ENCODE measurements at places on chromosomes 5 and 9.

DNA sequence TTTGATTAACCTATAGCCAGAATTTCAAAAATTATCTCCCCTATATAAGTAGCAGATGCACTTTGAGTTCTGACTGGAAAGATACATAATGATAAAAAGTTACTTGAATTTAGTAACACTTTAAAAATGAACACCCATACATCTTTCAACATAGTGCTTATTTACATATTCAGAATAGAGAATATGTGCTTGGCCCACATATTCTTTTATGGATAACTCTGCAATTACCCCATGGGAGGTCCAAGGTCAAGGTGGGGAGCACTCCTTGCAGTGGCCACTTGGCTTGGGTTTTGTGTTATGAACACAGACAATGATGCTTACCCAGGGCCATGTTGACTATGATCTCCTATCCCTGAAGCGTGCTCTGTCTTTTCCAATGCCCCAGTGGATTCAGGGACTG lies 169.3 kb downstream of the CDC42SE2 start:
- no peak for DNase-seq

- no peak for DNase-seq
Measured at GRCh38 chr9:108300306-108301287, 555.2 kb downstream of the ACTL7B start.

DNA sequence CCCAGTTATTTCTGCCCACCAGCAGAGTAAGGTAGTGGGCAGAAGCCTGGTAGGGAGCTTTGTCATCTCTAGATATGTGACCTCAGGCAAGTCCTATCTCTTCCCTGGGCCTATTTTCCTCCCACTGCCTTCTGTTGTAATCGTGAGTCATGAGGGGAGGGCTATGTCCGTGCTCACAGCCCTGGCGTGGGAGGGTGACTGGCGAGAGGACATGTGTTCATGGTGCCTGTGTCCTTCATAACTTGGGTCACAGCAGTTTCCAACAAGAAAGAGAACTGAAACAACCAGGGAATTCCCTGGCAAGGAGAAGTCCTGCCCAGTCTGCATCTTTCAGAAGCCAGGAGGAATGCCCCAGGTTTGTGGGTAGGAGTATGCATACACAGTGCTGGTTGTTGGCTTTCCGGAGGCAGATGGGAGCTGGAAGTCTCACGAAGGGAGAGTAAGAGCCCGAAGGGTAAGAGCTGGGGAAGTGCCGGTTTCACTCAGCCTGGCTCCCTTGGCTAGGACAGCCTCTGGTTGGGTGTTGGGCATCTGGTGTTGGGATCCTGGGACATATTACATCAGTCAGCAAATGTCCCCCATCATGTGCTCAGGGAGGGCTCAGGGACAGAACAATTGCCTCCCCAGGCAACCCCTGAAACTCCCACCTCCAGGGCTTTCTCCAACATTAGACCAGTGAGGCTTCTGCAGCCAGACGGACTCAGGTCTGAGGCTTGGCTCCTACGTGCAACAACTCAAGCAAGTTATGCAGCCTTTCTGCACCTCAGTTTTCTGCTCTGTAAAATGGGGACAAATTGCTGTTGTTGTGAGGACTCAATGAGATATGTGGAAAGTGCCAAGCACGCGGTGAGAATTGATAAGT lies 4.3 kb upstream of the TIFAB start:
- DNase-seq: no peak

DNA sequence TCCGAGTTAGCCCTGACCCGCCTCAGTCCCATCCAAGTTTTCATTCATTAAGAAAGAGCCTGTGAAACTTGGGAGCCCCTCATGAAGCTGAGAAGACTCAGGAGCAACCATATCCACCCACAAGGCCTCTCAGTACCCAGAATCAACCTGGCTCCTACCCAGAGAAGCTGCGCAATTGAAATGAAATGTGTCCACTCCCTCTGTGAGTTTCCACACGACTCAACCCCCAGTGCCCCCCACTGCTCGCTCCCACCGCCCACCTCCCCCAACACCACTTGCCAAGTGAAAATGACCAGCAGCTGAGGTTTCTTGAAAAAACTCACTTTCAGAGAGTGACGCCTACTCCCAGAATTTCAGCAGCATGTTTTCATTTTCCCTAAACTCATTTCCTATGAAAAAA lies 104.6 kb downstream of the CDK5RAP2 start:
- no peak for DNase-seq

DNA sequence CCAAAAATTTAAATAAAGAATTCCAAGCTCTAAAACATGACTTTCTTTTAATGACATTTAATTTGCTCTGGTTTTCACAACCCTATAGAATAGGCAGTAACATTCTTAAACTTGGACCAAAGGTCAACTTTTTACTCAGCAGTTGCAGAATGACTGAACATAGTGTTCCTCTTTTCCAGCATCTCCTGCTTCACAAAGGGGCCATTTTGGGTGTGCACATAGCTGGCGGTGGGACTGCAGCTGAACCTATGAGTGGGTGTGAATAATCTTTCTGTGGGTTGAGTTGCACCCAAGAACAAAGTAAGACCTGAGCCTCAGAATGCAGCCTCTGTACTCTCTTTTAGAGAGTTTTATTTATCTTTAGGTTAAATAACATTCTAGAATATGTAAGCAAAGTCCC lies 96.9 kb upstream of the HAPLN1 start:
- no peak for DNase-seq

DNA sequence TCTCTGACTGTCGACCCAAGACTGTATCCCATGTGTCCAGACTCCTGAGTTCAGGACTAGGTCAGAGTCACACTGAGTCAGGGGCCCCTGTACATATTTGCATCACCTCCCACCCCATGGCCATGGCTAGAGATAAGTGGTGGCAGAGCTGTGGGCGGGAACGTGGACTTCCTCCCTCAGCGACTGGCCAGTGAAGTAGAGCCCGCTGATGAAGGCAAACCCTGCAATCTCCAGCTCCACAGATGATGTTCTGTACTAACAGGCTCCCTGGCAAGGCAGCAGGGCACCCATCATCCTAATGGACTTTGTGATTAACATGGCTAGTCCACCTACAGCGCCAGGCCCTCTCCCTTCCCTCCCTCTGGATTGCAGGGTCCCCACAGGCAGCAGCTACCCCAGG lies 110.5 kb upstream of the LRRTM2 start:
- DNase-seq: no peak

DNA sequence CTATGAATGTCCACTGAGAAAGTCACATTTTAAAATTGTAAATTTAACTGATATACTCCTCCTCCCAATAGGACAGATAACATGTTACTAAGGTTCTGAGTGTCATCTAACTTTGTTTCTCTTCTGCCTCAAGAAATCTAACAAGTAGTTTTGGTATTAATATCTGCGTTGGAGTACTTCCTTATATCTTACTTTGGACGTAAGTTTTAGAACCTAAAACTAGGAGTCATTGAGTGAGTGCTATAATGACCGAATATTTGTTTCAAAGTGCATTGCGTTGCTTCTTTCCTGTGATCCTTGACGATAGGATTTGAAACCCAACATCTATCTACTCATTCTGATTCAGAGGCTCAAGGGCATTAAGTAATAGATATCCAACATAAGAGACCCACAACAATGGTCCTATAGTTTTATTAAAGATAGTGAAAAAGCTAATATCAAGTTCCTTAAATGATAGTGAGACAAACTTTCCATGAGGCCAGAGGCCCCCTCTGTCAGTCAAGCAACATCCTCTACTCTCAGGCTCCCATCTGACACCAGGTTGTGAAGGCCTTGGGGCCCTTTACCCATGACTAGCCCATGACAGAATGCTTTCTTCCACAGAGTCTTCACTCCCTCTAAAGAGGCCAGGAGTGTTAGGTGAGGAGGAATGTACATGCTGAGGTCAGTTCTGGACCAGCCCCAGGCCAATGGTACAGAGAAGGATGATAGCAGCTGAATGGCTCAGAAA lies 45.3 kb upstream of the MAP3K1 start:
- DNase-seq: no peak

- DNase-seq: no peak
Measured at GRCh38 chr9:122463828-122464632, 13.7 kb downstream of the OR1J1 start.

- DNase-seq: no peak
Measured at GRCh38 chr5:66843065-66843464, 246.9 kb downstream of the MAST4 start.

- no peak for DNase-seq
Measured at GRCh38 chr5:141920771-141921170, 2.9 kb upstream of the DELE1 start.

GRCh38 chr9:122087406-122088200 lies 5.5 kb downstream of the TTLL11 start:
- DNase-seq: no peak

DNA sequence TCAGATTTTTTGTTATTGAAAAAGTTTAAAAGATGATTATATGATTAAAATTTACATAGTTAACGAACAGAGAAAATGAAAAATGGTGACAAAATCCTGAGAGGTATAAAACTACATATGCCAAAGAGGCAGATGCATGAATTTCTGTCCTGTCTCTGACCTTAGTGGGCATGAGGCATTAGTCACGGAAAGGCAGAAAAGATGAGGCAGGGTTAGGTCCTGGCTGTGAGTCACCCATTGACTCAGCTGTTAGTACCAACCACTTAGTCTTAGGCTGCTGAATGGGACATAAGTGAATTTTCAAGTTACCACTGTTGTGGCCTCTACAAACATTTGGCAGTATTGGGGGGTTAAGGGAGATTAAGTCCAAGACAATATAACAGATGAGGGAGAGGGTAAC lies 33.1 kb downstream of the RASA1 start:
- no peak for DNase-seq

- no peak for DNase-seq
Measured at GRCh38 chr5:74093561-74093960, 467.6 kb downstream of the ARHGEF28 start.

DNA sequence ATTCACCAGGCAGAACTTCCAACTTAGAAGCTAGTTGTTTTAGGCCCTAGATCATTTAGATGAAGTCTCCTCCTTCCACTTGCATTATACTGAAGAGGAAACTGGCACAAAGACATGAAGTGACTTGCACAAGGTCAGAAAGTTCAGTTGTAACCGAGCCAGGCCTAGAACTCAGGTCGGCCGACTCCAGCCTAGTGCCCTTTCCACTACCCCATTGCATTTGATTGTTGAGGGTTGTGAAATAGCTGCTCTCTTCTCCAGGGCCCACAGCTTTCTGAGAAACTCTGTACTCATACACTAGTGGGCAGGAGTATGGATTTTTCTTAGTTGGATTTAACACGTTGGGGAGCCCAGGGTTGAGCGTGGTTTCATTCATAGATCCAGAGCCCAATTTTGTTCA lies 5.6 kb downstream of the ZNF462 start:
- no peak for DNase-seq

GRCh38 chr9:126613651-126614050 lies at the start of gene LMX1B:
Gene LMX1B, plus strand, starts transcription at chr9:126613928. Its CDS starts 522 bp downstream, at chr9:126614450.
- DNase-seq: no peak

GRCh38 chr9:37004424-37004935 lies 29.6 kb downstream of the PAX5 start:
- no peak for DNase-seq

DNA sequence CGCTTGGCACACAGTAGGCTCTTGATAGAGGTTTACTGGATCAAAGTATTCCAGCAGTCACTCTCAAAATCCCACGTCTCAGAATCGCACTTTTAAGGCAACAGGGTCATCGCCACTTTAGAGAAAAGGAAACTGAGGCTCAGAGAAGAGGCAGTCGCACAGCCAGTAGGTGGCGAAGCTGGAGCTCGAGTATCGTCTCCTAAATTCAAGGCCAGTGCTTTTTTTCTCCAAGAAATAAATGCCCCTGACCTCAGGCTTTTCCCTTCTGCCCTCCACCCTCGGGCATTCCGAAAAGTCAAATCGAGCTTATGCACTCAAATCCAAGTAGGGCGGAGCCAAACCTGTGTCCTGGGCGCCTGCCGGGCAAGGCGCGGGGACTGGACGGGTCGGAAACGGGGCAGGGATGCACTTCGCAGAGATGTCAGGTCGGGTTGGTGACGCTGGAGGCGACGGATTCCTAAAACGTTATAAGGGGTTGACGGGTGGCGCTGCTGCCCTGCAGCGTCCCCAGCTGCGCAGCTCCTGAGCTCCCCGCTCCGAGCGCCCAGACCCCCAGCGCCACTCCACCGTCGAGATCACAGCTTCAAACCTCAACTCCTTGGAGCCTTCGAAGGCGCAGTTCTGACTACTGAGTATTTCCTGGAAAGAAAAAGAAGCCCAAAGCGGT lies 4.7 kb upstream of the FOXB2 start:
- DNase-seq: no peak

DNA sequence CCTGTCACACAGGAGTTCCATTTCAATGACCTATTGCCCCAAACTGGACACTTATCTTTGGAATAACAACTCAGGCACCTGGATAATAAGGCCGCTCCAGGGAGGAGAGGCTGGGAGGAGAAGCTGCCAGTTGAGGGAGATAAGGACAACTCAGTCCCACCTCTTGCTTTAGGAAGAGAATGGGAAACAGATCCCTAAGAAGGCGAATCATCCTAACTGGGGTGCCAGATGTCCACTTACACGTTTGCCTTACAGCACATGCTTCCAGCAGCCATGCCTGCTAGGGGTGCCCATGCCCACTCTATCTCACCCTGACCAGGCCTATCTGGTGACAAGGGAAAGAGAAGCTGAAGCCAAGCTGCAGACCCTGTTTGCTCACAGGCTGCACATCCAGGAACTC lies 6.5 kb downstream of the HK3 start:
- no peak for DNase-seq

- DNase-seq: no peak
Measured at GRCh38 chr9:82612942-82613341, 450.0 kb downstream of the RASEF start.

GRCh38 chr5:133494232-133494922 lies 118.0 kb downstream of the FSTL4 start:
- DNase-seq: no peak

DNA sequence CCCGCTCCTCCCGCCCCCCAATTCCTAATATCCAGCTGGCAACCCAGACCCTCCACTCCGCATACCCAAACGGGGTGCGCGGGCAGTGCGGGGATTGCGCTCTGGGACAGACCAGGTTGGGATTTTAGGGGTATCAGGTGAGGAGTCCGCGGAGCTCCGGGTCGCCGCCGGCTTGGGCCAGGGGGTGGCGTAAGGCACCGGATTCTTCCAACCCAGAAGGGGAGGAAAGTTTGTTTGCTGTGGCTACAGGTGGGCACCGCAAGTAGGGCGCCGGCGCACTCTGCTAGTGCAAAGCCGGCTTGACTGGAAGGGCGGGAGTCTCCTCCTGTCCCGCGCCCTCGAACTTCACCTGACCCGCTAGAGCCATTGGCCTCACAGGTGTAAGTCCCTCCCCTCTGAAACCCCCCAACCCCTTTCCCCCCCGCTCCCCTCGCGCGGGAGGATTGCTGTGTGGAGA lies 709 bp downstream of the IQGAP2 start:
- no peak for DNase-seq

- no peak for DNase-seq
Measured at GRCh38 chr5:167947306-167947705, 344.1 kb upstream of the WWC1 start.

- DNase-seq: no peak
Measured at GRCh38 chr5:40378396-40379177, 301.1 kb upstream of the PTGER4 start.

DNA sequence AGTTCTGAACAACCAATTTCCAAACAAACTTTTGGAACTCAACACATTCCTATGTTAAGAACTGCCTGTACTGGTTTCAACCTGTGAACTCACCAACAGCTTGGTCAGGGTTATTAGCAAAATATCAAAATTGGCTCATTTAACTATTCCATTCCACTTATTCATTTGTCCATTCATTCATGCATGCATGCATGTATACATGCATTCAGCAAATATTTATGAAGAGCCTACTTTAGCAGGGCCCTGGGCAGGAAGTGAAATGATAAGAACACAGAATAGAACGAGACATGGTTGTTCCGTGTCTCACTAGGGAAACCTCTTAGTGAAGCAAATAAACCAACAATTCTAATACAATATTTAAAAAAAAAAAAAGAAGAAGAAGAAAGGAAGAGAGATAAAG lies 107.4 kb downstream of the GLIS3 start:
- DNase-seq: no peak

GRCh38 chr5:168530621-168531150 lies 1.6 kb downstream of the FBLL1 start:
- DNase-seq: no peak
